Bronchus fibroblast of lung (primary cell): ENCODE measurements at places on chromosomes 4 and X. TPM values are rescaled to one million over a fixed set of nuclear protein-coding genes. Genes with fewer than 3 reads are reported as not detected.

The GABRG1 gene
- total RNA-seq: not detected in 2 replicates

The XG gene
- total RNA-seq: not detected in 2 replicates

The CHM gene
- total RNA-seq: 7.9 and 8.6 TPM in 2 replicates

The HSFX3 gene
- total RNA-seq: not detected in 2 replicates

The PCDH19 gene
- under 0.01 TPM in 1 of 2 replicates, not detected in the other for total RNA-seq

The HAND2 gene
- total RNA-seq: 0.30 and 0.84 TPM in 2 replicates

The HTN1 gene
- not detected in 2 replicates for total RNA-seq

The ARHGEF6 gene
- 5.4 TPM in 2 replicates for total RNA-seq

The FAM47E gene
- total RNA-seq: 0.15 and 0.17 TPM in 2 replicates

The SPACA5 gene
- not detected in 2 replicates for total RNA-seq

The KIF4A gene
- total RNA-seq: 17.7 and 17.8 TPM in 2 replicates

The DCAF16 gene
- total RNA-seq: 21.7 and 24.2 TPM in 2 replicates

The LIMCH1 gene
- total RNA-seq: 0.34 and 2.2 TPM in 2 replicates

The ADH1A gene
- not detected in 2 replicates for total RNA-seq

The CHRDL1 gene
- total RNA-seq: 0.45 and 0.67 TPM in 2 replicates

The IL21 gene
- not detected in 2 replicates for total RNA-seq

The SCML2 gene
- 1.2 TPM in 2 replicates for total RNA-seq

The SPINK2 gene
- total RNA-seq: not detected in 2 replicates

The RPGR gene
- 4.5 TPM in 2 replicates for total RNA-seq

The TIGD4 gene
- under 0.01 and 0.17 TPM in 2 replicates for total RNA-seq

The MTNR1A gene
- not detected in 2 replicates for total RNA-seq

The PNMA6F gene
- total RNA-seq: not detected in 2 replicates

The SLC6A14 gene
- total RNA-seq: not detected in 2 replicates

The OTC gene
- not detected in 2 replicates for total RNA-seq

The RNF212 gene
- 0.30 and 0.34 TPM in 2 replicates for total RNA-seq

The GRIA3 gene
- 0.15 TPM in 1 of 2 replicates, not detected in the other for total RNA-seq

The NPY2R gene
- total RNA-seq: under 0.01 TPM in 2 replicates

The WDFY3 gene
- total RNA-seq: 21.2 and 21.9 TPM in 2 replicates

The NAP1L3 gene
- total RNA-seq: 0.89 and 1.8 TPM in 2 replicates

The FAM47A gene
- total RNA-seq: not detected in 2 replicates

The ARHGAP36 gene
- total RNA-seq: not detected in 2 replicates

The CLCN5 gene
- 1.5 and 2.2 TPM in 2 replicates for total RNA-seq

The MUC7 gene
- not detected in 2 replicates for total RNA-seq

The PAGE1 gene
- total RNA-seq: not detected in 2 replicates

The MAGEA10 gene
- total RNA-seq: not detected in 2 replicates

The YY2 gene
- 0.59 and 1.0 TPM in 2 replicates for total RNA-seq

The PDCL2 gene
- not detected in 2 replicates for total RNA-seq

The XAGE2 gene
- total RNA-seq: not detected in 2 replicates

The HPGDS gene
- not detected in 2 replicates for total RNA-seq

The EVC gene
- 14.9 and 16.5 TPM in 2 replicates for total RNA-seq

The PPP4R3C gene
- total RNA-seq: not detected in 2 replicates

The MAGEA11 gene
- total RNA-seq: not detected in 2 replicates

The CC2D2A gene
- 25.9 TPM in 2 replicates for total RNA-seq

The MED12 gene
- 14.4 and 15.8 TPM in 2 replicates for total RNA-seq

The PJA1 gene
- total RNA-seq: 19.5 and 23.0 TPM in 2 replicates

The SYN1 gene
- 0.30 and 0.50 TPM in 2 replicates for total RNA-seq

The F8A2 gene
- not detected in 2 replicates for total RNA-seq

The ZCCHC12 gene
- total RNA-seq: 0.15 and 0.17 TPM in 2 replicates

The NLRP2B gene
- total RNA-seq: not detected in 2 replicates

The PNMA5 gene
- total RNA-seq: not detected in 2 replicates

The IBSP gene
- total RNA-seq: not detected in 2 replicates

The MAB21L2 gene
- 0.15 and 0.67 TPM in 2 replicates for total RNA-seq

The CLGN gene
- total RNA-seq: 5.1 and 5.9 TPM in 2 replicates

The PFKFB1 gene
- 0.45 TPM in 1 of 2 replicates, not detected in the other for total RNA-seq

The GLRA3 gene
- total RNA-seq: not detected in 2 replicates
